ENCODE measurements at places on chromosomes 3 and 15.

DNA sequence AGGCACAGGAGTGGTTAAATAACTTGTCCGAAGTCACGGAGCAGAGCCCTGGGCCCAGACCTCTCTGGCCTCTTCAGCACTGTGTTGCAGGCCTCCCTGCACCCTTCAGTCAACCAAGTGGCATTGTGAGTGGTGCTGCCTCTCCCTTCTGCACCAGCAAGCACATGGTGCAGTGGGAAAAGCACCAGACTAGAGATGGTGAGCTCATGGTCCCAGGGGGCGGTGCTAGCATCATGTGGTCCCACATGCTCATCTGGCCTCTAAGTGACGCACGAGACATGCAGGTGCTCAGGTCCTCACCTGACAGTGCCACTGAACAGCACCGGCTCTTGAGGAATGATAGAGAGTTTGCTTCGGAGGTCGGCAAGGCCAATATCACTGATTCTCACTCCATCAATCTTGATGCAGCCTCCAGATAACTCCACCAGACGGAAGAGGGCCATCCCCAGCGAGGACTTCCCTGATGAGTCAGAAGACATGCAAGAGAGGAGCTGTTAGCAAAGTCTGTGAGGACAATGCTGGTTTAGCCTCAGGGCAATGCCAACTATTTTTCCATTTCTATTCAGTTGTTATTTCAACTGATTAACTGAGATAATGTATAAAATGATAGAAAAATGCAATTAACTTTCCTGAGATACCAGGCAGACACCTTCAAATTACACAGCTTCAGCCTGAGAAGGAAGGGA lies 53.1 kb upstream of the PARL start:
- no peak for DNase-seq

DNA sequence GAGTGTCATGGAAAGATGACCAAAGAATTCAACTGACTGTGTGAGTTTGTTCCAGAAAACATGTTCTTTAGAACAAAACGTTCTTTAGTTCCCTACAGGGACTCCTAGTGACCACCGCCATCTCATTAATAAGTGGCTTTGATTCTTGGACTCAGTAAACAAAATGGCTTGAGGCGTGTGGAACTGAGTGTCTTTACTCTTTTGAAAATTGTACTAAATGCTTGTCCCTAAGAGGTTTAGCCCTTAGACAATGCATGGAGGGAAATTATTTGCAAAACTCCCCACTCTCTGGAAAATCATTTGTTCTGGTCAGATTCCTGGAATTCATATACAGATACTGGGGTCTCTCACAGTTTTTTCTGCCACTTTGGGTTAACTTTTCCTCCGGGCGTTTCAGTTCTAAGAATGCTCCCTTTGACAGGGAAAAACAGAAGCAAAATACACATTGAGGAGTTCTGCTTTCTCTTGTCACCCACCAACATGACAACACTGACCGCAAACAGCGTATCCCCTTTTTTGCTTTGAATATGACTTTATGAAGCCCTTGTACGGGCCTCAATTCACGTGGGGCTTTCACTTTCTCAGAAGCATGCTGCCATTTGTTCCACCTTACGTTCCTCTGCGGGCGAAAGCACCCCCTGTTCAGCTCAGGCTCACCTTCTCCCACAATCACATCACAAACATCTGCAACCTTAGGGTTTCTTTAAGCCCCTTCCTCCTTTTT lies 15.3 kb upstream of the NRROS start:
- no peak for DNase-seq

DNA sequence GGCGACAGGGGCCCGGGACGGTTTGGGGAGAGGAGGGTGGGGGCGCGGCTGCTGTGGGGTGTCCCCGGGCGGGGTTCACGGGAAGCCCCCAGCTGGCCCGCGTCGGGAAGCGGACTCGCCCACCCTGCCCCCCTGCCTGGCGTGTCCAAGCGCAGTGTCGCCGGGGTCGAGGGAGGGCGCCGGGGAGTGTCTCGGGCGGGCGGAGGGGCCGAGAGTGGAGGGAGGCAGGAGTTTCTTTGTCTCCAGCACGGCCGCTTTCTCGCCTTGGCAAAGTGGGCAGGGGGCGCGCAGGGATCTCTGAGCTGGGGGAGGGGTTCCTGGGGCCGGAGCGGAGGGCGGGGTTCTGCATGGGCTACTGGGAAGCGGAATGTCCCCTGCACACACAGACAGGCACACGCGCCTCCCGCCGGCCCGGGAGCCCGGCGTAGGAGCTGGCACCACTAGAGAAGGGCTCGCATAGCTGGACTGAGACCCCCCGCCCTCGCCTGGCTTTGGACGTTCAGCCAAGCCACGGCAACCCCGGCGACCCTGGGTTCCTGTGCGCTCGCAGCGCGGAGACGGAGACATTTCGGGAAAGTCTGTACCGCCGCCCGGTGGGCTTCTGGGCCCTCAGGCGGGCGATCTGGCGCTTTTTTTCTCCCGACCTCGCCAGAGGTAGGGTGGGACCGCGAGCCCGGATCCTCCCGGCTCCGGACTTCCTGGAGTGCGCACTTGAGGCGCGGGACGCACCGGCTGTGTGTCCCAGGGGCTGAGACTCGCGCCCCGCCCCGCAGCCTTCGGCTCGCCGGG lies 822 bp downstream of the ST8SIA2 start:
- DNase-seq = no peak

- no peak for DNase-seq
Measured at GRCh38 chr3:139491966-139492365, 15.7 kb upstream of the RBP2 start.

DNA sequence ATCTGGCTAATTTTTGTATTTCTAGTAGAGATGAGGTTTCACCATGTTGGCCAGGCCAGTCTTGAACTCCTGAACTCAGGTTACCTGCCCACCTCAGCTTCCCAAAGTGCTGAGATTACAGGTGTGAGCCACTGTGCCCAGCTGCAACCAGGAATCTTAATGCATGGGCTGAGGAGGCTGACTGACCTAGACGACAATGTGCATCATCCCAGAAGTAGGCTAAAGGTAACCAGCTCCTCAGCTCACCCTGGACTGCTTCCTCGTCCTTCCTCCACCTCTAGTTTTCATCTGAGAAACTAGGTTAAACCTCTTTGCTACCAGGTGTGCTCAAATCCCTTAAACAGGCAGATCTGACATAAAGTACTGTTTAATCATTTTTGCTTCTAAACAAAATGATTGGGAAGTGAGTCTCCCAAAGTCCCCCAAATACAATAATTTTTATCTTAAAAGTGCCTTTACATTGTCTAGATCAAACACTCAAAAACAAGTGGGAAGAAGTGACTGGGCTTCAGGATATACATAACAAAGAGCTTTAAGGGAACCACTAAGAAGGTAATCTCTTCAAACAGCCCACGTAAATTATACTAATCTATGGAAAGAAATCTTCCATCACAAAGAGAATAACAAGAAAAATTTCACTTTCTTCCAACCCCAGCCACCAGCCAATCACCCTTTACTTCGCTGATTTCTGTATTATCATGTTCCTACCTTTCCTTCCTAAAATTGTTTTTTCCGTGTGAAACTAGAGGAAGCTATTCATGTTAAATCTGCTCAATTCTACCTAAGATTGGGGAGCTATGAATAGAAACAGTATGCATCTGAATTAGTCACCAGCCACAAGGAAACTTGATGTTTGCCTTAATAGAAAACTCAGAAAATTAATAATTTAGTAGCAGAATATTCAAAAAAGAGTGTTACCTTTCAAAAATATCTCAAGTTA lies 34.7 kb downstream of the IGF2BP2 start:
- no peak for DNase-seq

GRCh38 chr3:39779511-39780230 lies 29.7 kb upstream of the MYRIP start:
- DNase-seq = no peak
